ENCODE measurements at places on chromosomes 12 and 14. TPM values are rescaled to one million over a fixed set of nuclear protein-coding genes. Genes with fewer than 3 reads are reported as not detected.

DNA sequence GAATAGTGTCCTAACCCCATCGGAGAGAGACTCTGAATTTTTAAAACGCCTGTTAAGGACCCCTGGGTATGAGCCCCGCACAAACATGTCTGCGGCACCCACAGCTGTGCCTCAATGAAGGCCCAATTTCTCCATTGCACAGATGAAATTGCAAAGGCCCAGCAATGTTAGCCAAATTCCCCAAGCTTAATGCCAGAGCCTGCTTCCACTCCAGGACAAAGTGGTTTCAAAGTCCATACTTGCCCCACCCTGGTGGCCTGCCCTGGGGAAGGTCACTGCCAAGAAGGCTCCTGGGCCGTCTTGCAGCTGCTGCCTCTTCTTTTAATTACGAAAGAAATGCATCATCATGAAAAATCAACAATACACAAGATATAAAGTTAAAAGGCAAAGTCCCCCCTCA lies 1179.7 kb downstream of the VRK1 start:
- DNase-seq = no peak

- no peak for DNase-seq
Measured at GRCh38 chr12:9650151-9650576, 19.3 kb upstream of the CLEC2D start.

Gene ACSM4
- total RNA-seq = not detected

- no peak for DNase-seq
Measured at GRCh38 chr14:105844810-105845724, 318.7 kb downstream of the TMEM121 start.

- DNase-seq = peak; percentile 37
Measured at GRCh38 chr12:116346741-116347140, 69.2 kb upstream of the MED13L start.

Data from glomerular endothelial cell (primary cell).